ENCODE measurements at places on chromosomes 3 and 15.

DNA sequence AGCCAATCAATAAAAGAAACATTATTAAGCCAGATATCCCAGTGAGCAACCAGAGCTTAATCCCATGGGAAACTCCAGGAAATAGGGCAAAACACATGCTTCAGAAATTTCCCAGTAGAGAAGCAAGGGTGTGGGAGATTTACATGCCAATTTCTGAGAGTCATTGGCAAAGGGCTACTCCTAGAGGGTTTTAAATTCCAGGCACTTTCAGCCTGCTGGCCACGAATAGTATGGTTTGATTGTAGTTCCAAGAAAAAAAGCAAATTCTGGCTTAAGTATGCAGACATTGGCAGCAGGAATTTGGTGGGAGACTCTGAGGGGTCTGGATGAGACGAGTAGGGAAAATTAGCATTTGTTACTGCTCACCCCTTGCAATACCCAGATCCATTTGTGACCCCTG is 402.1 kb upstream of the SUCLG2 start:
- no peak for DNase-seq
- no peaks in the 10 kb centered on the region for H3K36me3 ChIP-seq
- no peaks in the 10 kb centered on the region for H3K27me3 ChIP-seq
- no peak overlapping the region for H3K4me3 ChIP-seq

DNA sequence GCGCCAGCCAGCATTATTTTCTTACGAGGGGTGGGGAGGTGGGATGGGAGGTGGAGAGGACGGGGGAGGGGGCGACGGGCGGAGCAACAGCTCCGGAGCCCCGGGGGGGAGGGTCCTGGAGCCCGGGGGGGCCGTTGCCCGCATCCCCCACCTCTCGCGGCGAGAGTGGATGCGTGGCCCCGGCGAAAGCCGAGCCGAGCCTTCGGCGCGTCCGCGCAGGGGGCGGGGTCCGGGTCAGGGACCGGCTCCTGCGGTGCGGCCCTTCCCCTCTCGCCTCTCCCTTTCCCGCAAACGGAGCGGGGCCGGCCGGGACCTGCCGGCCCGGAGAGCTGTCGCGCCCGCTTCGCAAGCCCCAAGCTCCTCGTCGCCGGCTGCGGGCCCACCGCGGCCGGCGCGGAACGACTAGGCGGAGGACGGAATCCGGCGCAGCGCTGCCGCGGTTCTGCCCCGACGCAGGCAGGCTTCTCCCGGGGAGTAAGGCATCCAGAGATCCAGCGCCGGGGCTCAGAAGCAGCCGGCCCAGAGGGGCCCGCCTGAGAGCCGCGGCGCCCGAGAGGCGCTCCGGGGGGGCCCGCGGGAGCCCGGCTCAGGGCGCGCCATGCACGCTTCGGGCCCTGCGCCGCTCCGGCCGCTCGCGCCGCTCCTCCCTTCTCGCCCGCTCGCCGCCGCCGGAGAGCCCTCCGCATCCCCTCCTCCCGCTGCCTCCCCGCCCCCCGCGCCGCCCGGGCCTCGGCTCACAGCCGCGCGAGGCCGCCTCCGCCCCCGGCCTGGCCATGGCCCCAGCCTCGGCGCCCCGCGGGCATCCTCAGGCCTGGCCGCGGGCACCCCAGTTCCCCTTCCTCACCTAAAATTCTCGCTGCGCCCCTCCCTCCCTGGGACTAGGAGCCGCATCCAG is 459 bp upstream of the ADCY5 start:
- H3K4me1 ChIP-seq = peaks cover 7% of the 10 kb centered on the region
- peaks cover 44% of the 10 kb centered on the region for H3K27me3 ChIP-seq
- H3K36me3 ChIP-seq = no peaks in the 10 kb centered on the region
- DNase-seq = peak; percentile 21

DNA sequence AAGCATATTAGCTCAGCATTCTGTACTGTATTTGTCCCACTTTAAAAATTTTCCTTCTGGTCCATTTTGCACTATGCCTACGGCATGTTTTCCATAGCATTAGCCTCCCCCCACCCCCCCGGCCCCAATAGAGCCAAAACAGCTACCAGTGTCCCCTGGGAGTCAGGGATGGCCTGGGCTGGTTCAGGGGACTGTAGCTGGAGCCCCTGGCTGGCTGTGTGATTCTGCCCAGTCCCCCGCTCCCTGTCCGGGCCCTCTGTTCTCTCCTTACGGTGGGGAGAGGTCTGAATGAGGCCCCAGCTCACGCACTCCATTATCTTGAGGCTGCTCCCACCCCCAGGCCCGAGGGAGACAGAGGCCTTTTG is 70.1 kb downstream of the KLF15 start:
- no peak for DNase-seq
- peaks cover 28% of the 10 kb centered on the region for H3K27me3 ChIP-seq
- H3K36me3 ChIP-seq = no peaks in the 10 kb centered on the region
- H3K4me1 ChIP-seq = peaks cover 6% of the 10 kb centered on the region

- H3K4me3 ChIP-seq = no peak overlapping the region
- no peaks in the 10 kb centered on the region for H3K27me3 ChIP-seq
- H3K4me1 ChIP-seq = no peaks in the 10 kb centered on the region
- no peaks in the 10 kb centered on the region for H3K36me3 ChIP-seq
- DNase-seq = no peak
These were observed 483.0 kb upstream of the AGTR1 start for GRCh38 chr3:148214705-148215104.

DNA sequence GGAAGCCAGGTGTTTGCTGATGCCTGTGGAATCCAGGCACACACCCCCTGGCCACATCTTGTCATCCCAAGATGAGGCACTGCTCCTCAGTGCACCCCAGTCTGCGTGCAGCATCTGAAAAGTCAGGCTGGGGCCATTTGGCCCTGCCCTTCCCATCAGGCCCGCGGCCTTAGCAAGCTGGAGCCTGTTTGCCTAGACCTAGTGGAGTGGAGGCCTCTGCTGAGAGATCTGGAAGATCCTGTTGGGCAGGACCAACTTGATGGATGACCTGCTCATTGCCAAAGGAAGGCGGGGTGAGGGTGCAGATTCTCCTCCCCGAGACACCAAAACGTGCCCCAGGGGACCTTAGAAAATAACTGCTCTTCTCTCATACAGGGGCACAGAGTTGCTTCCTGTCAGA is 220.2 kb downstream of the SHQ1 start:
- H3K27me3 ChIP-seq = peaks cover 2% of the 10 kb centered on the region
- no peak for DNase-seq
- H3K4me3 ChIP-seq = no peak overlapping the region
- no peaks in the 10 kb centered on the region for H3K36me3 ChIP-seq
- no peak overlapping the region for H3K27ac ChIP-seq

DNA sequence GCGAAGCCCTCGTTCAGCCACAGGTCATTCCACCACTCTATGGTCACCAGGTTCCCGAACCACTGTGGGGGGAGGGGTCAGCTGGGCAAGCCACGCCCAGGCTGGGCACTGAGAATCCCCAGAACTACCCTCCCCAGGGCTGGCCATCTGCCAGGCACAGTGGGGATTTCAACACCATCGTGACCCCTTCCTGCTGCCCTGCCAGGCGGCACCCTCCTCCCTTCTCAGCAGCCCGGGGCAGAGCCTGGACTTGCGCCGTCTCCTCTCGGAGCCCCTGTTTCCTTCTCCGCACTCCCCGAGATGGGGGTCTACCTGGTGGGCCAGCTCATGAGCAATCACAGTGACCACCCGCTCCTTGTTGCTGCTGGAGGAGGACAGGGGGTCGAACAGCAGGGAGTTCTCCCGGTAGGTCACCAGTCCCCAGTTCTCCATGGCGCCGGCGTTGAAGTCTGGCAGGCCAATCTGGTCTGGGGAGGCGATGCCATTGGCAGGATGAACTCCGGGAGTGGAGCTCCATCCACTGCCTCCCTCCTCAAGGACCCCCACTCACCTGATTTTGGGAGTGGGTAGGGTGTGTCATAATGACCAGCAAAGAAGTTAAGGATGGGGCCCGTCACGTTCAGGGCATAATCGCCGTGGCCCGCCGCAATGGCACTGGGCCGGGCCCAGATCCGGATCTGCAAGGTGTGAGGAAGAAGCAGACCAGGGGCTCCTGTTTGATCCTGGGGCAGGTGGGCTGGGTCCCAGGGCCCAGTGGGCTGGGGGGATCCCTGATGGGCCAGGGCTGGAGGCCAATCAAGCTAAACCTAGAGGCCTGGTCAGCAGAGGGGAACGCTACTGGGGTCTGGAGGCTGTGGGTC is 10.5 kb downstream of the ANPEP start:
- no peaks in the 10 kb centered on the region for H3K36me3 ChIP-seq
- peaks cover 5% of the 10 kb centered on the region for H3K27me3 ChIP-seq
- H3K4me3 ChIP-seq = no peak overlapping the region
- peaks cover 11% of the 10 kb centered on the region for H3K4me1 ChIP-seq
- H3K27ac ChIP-seq = no peak overlapping the region

DNA sequence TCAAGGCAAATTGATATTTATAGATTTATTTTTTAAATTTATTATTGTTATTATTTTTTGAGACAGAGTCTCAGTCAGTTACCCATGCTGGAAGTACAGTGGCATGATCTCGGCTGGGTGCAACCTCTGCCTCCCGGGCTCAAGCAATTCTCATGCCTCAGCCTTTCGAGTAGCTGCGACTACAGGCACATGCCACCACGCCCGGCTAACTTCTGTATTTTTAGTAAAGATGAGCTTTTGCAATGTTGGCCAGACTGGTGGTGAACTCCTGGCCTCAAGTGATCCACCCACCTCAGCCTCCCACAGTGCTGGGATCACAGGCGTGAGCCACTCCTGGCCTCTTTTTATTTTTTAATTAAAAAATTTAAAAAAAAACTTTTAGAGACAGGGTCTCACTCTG is 19.0 kb downstream of the SPG21 start:
- H3K4me3 ChIP-seq = no peak overlapping the region
- H3K36me3 ChIP-seq = peaks cover 64% of the 10 kb centered on the region

DNA sequence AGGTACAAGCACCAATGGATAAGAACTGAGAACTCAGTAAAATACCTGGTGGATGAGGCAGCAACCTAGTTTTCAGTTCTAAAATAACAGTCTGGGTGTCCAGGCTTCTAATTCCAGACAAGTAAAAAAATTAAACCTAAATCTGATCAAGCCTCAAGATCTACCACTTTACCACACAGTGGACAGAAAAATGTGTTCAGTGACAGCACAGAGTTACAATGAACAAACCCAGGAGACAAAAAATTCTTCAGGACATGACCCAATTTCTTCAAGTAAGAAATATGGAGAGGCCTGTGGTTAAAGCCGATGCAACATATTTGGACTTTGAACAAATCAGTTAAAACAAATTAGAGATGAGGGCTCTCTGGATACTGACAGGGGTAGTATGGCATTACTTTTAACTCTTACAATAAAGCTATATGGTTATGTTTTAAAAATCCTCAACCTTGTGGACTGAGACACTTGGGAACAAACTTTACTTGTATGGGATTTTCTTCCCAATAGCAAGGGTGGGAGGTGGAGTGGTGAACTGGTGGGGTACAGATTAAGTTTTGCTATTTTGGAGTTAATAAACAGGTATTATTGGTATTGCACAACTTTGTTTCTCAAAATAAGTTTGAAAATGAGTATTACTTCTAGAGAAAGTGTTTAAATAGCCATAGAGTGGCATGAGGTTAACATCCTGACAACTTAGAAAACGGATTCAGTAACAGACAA is 14.2 kb downstream of the CCNL1 start:
- no peak for DNase-seq
- H3K36me3 ChIP-seq = peaks cover 86% of the 10 kb centered on the region
- peaks cover 4% of the 10 kb centered on the region for H3K4me1 ChIP-seq
- peak overlapping the region; percentile 21 for H3K27ac ChIP-seq
- no peak overlapping the region for H3K4me3 ChIP-seq
- H3K27me3 ChIP-seq = no peaks in the 10 kb centered on the region

GRCh38 chr3:99413504-99413903 is 224.9 kb upstream of the COL8A1 start:
- H3K4me3 ChIP-seq = no peak overlapping the region
- no peaks in the 10 kb centered on the region for H3K27me3 ChIP-seq
- no peak overlapping the region for H3K27ac ChIP-seq
- H3K4me1 ChIP-seq = no peaks in the 10 kb centered on the region
